NT2/D1 (cell line): ENCODE measurements at places on chromosomes 11 and 22.

- no peak for DNase-seq
These were observed 23.3 kb upstream of the FAR1 start for GRCh38 chr11:13644997-13645687.

DNA sequence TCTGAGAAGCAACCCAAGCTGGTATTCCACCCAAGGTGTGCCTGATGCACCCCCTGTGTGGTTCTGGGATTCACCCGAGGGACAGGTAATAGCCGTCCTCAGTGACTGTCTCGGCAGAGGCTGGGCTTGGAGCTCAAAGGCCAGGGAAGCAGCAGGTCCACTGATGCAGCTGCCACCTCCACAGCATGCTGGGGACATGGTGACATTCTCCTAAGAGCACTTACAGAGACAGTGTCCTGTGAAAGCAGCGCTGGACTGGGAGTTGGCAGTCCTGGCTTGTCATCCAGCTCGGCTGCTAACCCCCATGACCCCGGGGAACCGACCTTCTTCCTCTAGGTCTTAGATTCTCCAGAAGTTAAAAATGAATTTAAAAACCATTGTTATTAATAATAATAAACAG is 72.8 kb downstream of the RPUSD4 start:
- DNase-seq = no peak

DNA sequence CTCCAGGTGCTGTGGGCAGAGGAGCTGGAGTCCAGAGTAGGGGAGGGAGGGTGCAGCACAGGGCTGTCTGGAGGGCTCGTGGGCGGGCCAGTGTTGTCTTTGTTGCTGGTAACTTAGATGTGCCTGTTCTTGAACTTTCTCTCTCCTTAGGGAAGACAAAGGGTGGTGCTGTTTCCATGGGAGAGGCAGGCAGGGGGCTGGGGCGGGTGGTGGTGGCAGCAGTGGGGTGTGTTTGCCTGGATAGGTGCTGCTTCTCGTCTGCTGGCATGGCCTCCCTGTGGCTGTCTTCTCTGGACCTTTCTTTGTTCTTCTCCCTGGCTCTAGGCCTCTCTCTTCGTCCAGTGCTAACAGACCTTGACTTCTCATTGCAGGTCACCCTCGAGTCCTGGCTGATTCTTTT is 8.5 kb downstream of the SIDT2 start:
- DNase-seq = no peak

DNA sequence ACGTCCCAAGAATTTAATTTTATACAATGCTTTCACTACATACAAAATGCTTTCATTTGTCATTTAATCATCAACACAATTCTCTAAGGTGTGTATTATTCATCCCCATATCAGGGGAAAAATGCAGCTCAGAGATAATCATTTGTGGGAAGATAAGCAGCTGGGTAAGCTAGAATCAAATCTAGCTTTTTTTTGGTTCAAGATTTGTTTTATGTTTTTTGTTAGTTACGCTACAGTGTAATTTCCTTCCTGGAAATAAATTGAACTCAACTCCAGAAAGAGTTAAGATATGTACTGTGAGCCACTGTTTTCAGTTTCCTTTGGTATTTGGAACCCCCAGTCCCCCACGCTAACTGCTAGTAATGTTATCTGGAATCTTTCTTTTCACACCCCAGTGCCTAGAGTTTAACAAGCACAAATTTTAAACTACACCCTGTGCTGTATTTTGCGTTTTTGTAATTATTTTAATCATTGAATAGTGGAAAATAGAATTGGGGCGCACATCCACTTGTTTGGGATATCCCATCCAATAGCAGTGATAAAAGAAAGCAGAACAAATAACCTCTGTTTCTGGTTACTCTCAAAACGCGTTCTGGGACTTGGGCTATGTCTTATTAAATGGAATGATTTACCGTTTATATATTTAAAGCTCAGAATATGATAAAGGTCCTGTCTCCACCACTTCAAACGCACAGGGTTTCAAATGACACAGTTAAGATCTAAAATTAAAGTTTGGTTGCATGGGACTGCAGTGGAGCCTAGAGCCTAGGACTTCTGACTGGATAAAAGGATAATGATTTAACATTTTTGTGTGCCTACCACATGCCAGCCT is 2.1 kb upstream of the HSPA8 start:
- DNase-seq = no peak

- no peak for DNase-seq
These were observed 2.4 kb downstream of the RPS19BP1 start for GRCh38 chr22:39530116-39530515.

GRCh38 chr22:36406721-36407120 is 19.0 kb upstream of the MYH9 start:
- DNase-seq = no peak

DNA sequence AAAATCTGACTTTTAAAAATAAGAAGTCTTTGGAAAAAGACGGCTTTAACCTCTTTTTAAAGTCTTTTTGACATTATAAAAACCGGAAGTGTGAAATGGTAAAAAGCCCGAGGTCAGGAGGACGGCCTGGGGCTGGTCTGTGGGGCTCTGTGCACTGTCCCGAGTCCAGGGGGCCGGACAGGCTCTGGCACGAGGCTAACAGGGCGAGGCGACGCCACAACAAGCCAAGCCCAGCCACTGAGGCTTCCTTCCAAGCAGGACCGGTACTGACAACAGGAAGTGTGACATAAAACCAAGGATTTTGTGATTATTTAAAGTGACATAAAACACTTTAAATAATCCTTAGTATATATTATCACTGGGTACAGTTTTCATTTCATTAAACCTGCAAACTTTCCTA is 39.2 kb downstream of the BRD1 start:
- no peak for DNase-seq

- no peak for DNase-seq
These were observed 120.9 kb downstream of the SLC17A6 start for GRCh38 chr11:22459048-22459447.

DNA sequence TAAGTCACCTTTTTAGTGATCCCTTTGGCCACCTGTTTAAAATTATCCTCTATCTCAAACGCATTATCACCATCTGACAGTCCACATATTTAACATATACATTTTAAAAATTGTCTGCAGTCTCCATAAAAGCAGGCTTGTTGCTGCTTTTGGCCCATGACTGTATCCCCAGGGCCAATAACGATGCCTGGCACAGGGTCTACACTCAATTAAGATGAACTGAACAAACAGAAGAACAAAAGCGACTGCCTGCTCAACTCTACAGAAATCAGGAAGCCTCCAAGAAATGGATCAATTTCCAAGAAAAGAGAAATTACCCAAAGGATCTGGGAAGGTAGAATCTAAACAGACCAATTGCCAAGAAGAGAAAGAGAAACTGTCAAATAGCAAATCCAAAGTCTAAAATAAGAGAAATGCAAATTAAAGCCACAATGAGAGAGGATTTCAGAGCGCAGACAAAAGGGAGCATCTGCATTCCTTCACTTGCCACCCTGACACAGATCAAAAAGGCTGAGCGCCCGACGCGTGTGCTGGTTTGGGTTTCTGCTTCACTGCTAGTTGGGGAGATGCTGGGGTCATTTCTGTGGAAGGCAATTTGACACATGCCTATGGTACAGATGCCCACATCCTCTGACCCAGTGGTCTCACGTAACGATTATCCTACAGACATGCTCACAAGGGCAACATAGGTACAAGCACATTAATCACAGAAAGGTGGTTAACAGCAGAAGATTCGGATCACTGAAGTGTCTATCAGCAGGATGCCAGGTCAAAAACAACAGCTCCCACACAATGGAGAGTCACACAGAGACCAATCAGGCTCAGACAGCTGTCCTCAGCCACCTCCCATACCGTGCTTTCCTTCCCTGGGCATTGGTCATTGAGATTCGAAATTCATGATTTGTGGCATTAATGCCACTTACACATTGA is 55.9 kb downstream of the SHISAL1 start:
- DNase-seq = no peak

DNA sequence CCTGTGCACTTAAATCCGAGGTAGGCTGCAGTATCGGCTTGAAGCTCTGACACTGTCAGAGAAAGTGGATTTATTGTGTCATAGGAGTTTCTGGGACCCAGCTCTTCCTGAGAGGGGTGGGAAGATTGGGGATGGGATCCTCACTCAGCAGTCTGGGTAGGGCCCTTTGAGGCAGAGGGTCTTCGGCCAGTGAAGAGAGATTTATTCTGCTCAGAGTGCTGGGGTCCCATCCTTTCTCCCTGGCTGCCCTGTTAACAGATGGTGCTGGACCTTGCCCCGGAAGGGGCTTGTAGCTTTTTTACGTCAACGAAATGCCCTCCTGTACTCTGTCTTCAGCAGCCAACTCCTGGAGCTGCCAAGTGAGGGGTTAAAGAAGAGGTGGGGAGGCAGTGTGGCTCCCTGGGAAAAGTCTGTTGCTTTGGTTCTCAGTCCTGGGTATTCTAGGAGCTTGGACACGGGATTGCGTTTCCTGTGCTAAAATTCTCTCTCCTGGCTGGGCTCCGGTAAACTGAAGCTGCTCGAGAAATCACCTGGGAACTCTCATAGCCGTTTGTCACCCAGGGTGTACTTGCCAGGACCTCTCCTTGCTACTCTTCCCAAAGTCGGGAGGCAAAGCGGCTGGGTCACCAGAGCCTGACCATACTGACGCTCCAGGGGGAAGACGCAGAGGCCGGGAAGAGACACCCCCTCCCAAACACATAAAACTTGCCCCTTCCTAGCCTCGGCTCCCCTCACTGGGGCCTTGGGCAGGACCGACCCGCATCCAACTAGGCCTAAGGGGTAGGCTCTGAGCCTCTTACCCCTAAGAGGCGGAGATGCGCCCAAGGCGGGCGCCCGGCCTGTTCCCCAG is 806 bp upstream of the SMDT1 start:
- DNase-seq = no peak

GRCh38 chr11:83272627-83273026 is 13.5 kb downstream of the CCDC90B start:
- DNase-seq = no peak

GRCh38 chr11:13462311-13462900 is 616 bp downstream of the BTBD10 start:
- peak; percentile 39 for DNase-seq

- DNase-seq = no peak
These were observed 5.5 kb downstream of the KMT2A start for GRCh38 chr11:118441770-118442275.

DNA sequence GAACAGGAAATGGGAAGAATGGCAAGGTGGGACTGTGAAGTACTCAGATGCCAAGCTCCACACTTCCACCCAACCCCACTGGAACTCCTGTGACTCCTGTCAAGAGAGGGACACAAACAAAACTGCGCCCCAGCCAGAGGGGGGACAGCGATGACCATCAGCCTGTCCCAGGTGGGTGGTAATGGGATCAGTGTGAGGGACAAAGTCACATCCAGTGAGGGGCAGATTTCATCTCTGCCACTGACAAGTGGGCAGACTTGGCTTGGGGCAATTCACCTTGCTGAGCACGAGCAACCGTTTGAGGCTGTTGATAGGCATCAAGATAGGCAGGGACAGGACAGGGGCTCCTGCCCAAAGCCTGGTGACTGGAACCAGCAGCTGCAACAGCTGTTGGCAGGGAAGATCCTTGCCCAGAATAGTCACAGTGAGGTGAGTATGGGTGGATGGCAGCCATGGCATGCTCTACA is 105.4 kb upstream of the PITPNB start:
- no peak for DNase-seq

GRCh38 chr11:71282581-71283351 is 30.4 kb upstream of the SHANK2 start:
- no peak for DNase-seq

GRCh38 chr11:126411971-126412381 is 56.5 kb downstream of the ST3GAL4 start:
- no peak for DNase-seq

DNA sequence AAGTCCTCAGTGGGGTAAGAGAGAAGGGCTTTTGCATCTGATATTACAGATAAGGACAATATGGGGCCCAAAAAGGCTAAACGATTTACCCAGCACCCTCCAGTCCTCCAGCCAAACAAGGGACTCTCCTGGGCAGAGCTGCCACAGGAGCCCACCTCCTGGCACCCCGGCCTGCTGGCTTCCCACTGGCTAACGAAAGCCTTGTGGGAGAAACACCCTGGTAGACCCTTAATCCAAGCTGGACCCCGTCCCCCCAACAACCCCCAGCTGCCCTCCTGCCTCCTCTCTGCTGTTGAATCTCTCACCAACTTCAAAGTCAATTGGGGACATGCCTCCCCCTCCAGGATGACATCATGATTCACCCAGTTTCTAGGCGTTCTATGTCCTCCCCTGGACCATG is 10.8 kb downstream of the C1QTNF6 start:
- no peak for DNase-seq

- DNase-seq = peak; percentile 9
These were observed 688 bp upstream of the LRRC74B start for GRCh38 chr22:21044931-21045584.

DNA sequence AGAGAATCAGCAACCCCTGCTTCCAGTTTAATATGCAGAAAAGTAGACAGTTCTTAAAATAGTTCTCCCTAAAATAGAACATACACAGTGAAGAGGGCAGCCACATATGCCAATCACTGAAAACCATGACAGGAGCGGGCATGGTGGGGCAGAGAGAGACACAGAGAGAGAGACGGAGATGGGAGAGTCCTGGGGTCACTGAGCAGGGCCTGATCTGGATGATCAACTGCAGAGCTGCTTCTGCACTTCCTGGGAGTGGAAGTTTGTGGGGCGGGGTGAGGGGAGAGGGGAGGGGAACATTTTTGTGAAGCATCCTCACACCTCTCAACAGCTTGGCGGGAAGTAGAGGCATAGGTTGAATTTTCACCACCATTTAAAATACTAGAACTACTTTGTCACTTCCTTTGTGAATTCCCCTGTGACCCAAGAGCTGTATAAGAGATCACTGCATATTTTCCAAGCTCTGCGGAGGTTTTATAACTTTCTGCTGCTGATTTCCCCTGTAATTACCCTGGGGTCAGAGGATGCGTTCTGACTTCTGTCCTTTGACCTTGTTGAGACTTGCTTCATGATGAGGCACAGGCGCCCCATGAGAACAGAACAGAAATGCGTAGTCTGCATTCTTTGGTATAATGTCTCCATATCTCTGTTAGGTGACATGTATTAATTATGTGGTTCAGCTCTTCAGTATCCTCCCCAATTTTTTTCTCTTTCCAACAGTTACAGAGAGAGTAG is 419.4 kb downstream of the BRD1 start:
- no peak for DNase-seq

GRCh38 chr11:11894486-11894885 is 52.7 kb downstream of the USP47 start:
- no peak for DNase-seq

GRCh38 chr11:60871378-60872061 is 4.2 kb downstream of the ZP1 start:
- DNase-seq = no peak

DNA sequence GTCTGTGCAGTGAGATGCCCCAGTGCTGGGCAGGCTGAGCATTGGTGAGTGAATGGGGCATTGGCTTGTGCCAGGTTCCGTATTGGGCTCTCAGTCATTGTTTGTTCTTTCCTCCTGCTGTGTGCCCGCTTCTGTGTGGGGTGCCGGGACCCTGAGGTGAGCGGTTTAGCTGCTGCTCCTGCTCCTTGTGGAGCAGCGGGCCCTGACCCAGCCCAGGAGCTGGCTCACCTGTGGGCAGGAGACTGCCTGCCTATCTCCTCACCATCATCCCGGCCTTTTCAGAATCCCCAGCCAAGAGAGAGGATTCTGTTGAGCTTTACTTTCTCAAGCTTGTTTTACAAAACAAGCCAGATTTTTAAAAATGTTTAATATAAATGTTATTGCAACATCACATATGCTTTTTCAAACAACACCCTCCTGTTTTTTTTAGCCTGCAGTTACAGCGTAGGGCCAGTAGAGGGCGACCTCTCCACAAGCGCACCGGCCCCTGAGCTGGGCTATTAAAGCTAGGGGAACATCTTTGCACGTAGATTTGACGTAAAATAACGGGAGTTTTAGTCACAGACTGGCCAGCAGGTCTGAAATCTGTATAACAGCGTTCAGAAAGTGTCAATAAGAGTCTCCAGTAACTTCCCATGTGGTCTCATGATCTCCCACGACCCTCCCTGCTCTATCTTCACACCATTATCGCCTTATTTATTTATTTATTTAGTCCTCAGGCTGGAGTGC is 25.1 kb upstream of the RELT start:
- no peak for DNase-seq
